ENCODE measurements at places on chromosomes 12 and 14.

DNA sequence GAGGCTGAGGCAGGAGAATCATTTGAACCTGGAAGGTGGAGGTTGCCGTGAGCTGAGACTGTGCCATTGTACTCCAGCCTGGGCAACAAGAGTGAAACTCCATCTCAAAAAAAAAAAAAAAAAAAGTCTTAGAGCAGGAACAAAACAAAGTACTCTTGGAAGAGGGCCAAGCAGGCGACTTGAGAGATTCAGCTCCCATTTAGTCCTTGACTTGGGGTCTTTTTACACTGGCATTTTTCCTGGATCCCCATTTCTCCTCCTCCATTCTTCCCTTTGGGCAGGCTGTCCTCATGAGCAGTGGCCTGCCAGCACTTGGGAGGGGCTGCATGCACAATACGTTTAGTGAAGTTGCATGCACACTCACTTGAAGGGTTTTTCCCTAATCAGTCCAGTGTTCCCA, 72.9 kb downstream of the C14orf132 start:
- DNase-seq, result no peak

DNA sequence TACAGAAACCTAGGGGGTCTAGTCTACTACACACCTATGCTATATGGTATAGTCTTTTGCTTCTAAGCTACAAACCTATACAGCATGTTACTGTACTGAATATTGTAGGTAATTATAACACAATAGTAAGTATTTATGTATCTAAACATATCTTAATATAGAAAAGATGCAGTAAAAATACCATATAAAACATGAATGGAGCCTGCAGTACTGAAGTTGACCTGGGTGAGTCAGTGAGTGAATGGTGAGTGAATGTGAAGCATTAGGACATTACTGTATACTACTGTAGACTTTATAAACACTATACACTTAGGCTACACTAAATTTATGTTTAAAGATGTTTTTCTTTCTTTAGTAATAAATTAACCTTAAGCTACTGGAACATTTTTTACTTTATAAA, 13.1 kb upstream of the ABCD2 start:
- no peak for DNase-seq

DNA sequence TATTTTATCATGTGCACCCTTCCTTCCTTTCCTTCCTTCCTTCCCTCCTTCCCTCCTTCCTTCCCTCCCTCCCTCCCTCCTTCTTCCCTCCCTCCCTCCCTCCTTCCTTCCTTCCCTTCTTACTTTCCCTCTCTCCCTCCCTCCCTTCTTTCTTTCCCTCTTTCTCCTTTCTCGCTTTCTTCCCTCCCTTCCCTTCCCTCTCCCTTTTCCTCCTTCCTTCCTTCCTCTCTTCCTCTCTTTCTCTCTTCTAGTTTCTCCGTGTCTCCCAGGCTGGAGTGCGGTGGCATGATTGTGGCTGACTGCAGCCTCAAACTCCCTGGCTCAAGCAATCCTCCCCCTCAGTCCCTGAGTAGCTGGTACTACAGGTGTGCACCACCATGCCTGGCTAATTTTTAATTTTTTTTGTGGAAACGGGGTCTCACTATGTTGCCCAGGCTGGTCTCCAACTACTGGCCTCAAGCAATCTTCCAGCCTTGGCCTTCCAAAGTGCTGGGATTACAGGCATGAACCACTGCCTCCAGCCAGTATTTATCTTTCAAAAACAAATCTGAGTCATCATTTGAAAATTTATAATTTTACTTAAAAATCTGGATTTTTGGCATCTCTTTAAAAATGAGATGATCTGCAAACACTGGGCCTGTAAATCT, 7.8 kb downstream of the C1RL start:
- no peak for DNase-seq

- peak; percentile 36 for DNase-seq
These were observed 425.8 kb downstream of the RAD51B start for GRCh38 chr14:68245146-68246073.

GRCh38 chr14:86012461-86012860, 482.5 kb downstream of the FLRT2 start:
- DNase-seq, result no peak

- peak; percentile 60 for DNase-seq
These were observed 3.0 kb upstream of the FNTB start for GRCh38 chr14:64983439-64984310.

DNA sequence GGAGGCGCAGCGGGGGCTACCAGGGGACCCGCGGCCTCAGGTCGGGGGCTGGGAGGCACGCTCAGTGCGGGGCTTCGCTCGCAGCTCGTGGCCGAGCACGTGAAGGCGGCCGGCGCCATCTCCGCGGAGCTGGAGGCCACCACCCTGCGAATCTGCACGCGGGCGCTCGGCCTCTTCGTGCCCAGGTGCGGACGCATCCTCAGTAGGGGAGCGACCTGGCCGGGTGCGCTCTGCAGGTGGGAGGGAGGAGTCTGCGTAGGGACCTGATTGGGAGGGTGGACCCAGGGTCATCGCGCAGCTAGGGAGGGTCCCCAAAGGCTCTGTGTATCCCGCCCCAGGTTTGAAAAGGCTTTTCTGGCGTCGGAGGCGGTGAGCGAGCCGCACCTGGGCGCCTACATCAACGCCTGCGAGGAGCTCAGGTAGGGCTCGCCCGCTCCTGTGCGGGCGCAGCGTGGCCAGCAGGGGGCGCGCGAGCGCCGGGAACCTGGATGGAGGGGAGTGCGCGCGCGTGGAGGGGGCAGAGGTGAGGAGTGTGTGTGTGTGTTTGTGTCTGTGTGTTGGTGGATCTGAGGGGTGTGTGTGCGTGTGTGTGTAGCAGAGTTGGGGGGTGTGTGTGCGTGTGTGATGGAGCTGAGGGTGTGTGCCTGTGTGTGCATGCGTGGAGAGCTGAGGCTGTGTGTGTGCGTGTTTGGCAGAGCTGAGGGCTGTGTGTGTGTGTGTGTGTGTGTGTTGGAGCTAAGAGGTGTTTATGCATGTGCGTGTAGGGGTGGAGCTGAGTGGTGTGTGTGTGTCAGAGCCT, 10.3 kb downstream of the EXOC3L4 start:
- no peak for DNase-seq

- no peak for DNase-seq
These were observed 6.6 kb downstream of the DCD start for GRCh38 chr12:54641554-54641953.

DNA sequence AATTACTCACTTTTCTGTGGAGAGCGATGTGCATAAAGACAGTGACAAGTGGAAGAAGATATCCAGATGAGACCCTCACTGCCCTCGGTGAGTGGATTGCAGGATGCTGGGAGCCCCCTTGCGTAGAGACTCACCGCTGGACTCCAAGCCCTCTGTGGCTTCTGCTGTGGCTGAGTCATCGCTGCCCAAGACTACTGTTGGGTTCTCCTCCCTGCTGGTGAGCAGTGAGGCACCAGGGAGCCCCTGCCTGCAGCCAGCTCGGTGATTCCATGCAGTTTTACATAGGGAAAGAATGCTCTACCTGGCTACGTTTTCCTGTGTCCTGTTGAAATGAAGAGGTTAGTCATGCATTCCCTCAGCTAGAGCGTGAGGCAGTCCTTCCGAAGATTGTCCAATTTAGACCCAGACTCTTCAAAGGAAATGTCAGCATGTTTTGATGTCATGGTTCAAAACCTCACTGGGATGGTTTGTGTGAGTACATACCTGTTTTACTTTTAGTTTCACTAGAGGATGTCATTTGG, 28.2 kb downstream of the TRAF3 start:
- DNase-seq, result peak; percentile 67

DNA sequence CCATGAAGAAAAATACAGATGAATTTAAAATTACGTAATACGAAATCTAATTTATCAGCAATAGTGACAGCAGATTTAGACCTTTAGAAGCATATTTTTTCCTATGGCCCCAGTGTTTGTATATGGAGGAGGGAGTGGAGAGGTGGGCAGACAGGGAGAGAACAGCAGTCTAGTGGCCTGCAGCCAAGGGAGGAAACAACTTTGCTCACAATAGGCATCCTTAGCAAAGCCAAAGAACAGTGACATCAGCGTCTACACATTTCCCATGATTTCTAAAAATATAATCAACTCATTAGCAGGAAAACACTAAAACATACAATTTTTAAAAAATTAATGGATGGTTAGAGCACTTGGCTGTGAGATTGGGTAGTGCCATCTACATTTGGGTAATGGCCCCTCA, 622.6 kb upstream of the ATP2B1 start:
- no peak for DNase-seq

GRCh38 chr12:92953747-92954146, 24.7 kb upstream of the EEA1 start:
- DNase-seq, result no peak

DNA sequence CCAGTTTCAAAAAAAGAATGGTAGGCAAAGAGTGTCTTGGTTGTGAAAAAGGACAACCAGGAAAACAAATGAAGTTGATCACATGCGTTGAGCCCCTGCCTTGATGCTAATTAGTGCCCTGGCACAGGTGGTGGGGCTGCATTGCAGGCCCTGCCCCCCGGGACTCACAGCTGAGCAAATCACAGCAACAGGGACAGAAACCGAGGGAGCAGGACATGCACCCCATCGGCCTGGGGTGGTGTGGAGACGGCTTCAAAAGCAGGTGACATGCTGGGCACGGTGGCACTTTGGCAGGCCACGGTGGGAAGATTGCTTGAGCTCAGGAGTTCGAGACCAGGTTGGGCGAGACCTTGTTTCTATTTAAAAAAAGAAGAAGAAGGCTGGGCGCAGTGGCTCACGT, 1.1 kb upstream of the PAPLN start:
- no peak for DNase-seq

DNA sequence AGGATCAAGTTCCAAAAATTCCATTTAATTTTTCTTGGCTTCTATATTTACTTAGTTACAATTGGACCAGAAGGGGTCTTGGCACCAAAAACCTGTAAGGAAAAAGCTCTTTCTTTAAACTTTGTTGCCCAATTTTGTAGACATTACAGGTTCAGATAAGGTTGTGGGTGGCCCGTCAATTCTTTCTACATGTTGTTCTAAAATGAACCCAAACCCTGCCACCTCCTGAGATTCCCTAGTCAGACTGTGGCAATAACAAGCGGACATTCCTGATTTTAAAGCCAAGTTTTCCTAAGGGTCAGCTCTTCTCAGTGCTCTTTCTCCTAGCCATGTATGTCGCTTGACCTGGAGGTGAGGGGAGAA, 45.0 kb upstream of the GSG1 start:
- DNase-seq, result no peak

DNA sequence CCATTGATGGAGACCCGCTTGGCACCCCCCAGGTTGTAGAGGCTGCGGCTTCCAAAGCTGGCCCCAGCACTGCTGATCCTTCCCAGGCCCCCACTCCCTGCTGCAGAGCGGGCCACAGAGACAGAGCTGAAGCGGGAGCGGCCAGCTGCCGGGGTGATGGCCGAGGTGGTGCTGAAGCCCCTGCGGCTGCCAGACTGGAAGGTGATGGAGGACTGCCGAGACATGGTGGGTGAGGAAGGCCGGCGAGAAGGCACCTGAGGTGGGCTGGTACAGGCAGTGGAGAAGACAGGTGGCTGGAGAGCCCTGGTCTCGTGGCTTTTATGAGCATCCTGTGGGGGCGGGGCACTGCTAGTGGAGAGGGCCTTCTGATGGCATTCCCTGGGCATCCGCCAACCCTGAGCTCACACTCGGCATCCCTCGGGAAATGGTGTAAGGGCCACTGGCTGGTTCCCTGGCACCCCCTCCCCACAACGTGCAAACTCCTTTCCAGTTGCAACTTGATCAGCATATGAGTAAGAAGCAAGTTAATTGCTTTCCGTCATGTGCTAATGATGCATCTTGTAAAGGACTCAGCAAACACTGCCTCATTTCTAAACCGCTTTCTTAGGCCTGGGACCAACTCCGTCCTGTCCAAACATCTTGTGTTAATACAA, at the start of gene KRT75:
Gene KRT75 (minus strand): TSS at position 291 of the 653 bp plus-strand sequence. CDS start 67 bp downstream, at position 224.
- peak; percentile 13 for DNase-seq

GRCh38 chr14:20555845-20556244, 5.0 kb downstream of the RNASE9 start:
- no peak for DNase-seq

DNA sequence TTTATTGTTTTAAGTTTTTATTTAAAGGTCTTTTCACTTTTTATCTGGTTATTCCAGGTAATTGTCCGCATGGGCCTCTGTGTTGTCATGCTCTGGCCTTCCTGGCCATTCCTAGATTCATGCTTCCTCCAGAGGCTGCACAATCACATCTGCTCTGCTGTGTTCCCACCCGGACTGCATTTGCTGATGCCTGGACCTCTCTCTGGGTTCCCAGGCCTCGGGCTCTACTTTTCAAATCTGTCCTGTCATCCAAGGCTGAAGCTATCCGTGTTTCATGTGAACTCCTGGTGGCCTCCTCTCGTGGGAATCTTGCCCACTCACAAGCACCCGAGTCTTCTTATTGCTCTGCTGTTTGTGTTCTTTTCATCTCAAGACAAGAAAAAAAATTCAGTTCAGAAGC, 16.1 kb upstream of the VDR start:
- no peak for DNase-seq

- DNase-seq, result no peak
These were observed 110.5 kb upstream of the COCH start for GRCh38 chr14:30763891-30764290.

- no peak for DNase-seq
These were observed 56.7 kb upstream of the HSPB8 start for GRCh38 chr12:119122047-119122446.

- DNase-seq, result no peak
These were observed 7.8 kb upstream of the FZD10 start for GRCh38 chr12:130154276-130155070.

GRCh38 chr12:111597831-111598636, 1.1 kb downstream of the ATXN2 start:
- peak; percentile 30 for DNase-seq

GRCh38 chr12:124566997-124567672, at the start of gene NCOR2:
NCOR2 (minus strand) TSS chr12:124567612; CDS start chr12:124495251, 72,361 bp downstream.
- peak; percentile 22 for DNase-seq

DNA sequence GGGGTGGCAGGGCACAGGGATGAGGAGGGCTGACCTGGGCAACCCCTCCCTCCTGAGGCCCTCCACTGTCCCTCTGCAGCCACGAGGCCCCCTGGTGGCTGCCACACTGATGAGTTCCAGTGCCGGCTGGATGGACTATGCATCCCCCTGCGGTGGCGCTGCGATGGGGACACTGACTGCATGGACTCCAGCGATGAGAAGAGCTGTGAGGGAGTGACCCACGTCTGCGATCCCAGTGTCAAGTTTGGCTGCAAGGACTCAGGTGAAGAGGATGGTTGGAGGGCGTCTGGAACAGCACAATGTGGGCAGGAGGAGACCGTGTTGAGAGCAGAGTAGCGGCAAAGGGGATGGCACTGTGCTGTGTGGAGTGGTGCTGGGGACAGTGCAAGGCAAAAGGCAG, 25.7 kb upstream of the LRP1-AS start:
- DNase-seq, result peak; percentile 32

DNA sequence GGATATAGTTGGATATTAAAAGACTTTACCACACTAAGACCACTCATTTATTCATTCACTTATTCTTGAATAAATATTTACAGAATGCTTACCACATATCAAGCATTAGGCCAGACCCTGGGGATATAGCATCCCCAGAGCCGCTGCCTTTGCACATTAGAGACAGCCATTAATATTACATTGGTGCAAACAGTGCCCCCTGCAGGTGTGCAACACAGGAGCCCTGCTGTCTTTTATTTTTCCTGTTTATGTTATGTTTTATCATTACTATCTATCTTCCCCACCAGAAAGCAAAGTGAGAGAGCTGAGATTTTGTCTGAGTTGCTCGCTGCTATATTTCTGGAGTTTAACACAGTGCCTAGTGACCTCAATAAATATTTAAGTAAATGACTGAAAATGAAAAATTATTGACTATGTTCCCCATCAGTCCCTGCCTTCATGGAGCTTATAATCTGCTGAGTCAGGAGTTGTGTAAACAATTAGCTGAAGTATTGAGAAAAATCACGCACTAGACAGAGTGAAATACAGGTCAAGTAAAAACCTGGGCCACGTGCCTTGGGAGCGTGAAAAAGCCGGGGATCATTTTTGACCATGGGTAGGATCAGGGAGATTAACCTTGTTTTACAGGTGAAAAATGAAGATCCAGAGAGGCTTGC, 301.6 kb downstream of the PCNX1 start:
- no peak for DNase-seq

All from fibroblast of skin of back (primary cell).